Right lung (tissue), 10 donors: ENCODE measurements at places on chromosomes 1 and 21. TPM values are rescaled to one million over a fixed set of nuclear protein-coding genes. Genes with fewer than 3 reads are reported as not detected.
A peak's percentile ranks its signal among the peaks of the same experiment; 100 is the strongest.

The CIART gene
- 8.1 TPM for polyA plus RNA-seq

GRCh38 chr1:24914226-24915069 is 15.6 kb downstream of the RUNX3 start:
- DNase-seq = peak; percentile 42

The ATP6V1G3 gene
- not detected for polyA plus RNA-seq

- DNase-seq = no peak
Observed at GRCh38 chr1:21295002-21295401, 4.7 kb upstream of the ECE1 start.

DNA sequence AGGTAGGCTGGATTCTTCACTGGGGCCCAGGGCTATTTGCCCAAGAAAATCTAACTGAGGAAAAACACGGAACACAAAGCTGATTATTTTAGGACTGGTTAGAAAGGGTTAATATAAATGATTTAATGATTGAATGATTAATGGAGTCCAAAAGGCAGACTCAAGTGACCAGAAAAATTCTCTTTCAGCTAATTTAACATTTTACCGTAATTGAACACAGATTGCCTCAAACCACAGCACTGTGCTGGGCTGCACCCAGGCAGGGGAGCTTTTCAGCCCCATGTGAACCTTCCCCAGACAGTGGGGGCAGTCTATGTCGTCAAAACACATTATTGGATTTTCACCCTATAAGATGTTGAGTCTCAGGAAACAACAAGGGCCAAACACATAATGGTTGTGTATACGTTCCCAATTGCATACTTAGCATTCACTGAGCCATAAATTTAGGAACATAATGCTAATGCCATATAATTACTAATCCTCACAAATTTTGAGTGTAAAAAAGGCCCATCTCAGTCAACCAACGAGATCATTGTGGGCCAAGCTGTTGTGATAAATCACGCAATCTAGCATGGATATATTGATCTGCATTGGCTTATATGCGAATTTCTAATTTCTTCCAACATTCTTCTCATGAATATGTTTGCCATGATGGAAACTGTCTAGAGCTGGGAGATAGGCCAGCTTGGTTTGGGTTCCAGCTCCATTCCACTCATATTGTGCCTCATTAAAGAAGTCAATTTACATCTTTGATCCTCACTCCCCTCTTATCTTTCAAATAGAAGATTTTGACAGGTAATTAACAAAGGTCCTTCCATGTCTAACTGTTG is 27.7 kb downstream of the DSCAM start:
- no peak for DNase-seq

The OLFML2B gene
- polyA plus RNA-seq = 11.9 TPM

DNA sequence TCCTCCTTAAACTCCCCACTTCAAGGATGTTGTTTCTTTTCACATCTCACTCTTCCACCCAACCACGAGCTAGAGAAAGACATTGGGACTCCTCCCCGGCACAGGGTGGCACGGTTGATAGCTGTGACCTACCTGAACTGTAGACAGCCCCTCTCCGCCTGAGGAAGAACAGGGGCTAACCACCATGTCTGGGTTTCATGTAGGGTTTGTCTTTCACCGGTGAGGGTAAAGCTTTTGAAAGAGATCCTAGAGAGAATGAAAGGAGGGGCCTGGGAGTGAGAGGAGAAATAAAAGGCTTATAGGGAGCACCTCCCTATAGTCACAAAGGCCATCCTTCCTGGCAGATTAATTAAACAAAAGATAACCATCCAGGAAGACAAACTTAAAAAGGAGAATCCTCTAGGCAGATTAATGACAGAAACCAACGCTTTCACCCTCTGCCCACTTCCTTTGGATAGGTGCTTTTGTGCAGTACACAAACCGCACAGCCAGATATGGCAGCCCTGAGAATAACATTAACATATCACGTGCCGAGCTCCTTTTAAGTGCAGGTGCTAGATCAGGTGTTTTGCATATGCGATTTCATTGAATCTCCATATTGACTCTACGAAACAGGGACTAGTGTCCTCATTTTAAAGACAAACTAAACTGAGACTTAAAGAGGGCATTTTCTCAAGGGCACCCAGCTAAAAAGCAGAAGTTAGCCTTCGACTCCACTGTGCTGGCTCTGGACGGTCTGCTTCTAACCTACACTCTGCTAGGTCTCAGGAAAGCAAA is 178.1 kb upstream of the RUNX1 start:
- DNase-seq = no peak
